ENCODE measurements at places on chromosomes 1 and 21. TPM values are rescaled to one million over a fixed set of nuclear protein-coding genes. Genes with fewer than 3 reads are reported as not detected.

The CR2 gene
- total RNA-seq: not detected

The SPRR4 gene
- total RNA-seq: not detected

The REN gene
- not detected for total RNA-seq

The PTPRU gene
- 15.3 TPM for total RNA-seq

The ADAM30 gene
- total RNA-seq: not detected

The OLFM3 gene
- total RNA-seq: not detected

The RHEX gene
- total RNA-seq: 0.44 TPM

The C1orf141 gene
- total RNA-seq: not detected

The MSH4 gene
- 0.25 TPM for total RNA-seq

- H3K4me1 ChIP-seq: no peaks in the 10 kb centered on the region
- no peaks in the 10 kb centered on the region for H3K27me3 ChIP-seq
- H3K36me3 ChIP-seq: no peaks in the 10 kb centered on the region
- no peak for DNase-seq
- H3K4me3 ChIP-seq: no peak overlapping the region
- H3K27ac ChIP-seq: no peak overlapping the region
These were observed 514.0 kb upstream of the TMPRSS15 start for GRCh38 chr21:18917622-18918021.

DNA sequence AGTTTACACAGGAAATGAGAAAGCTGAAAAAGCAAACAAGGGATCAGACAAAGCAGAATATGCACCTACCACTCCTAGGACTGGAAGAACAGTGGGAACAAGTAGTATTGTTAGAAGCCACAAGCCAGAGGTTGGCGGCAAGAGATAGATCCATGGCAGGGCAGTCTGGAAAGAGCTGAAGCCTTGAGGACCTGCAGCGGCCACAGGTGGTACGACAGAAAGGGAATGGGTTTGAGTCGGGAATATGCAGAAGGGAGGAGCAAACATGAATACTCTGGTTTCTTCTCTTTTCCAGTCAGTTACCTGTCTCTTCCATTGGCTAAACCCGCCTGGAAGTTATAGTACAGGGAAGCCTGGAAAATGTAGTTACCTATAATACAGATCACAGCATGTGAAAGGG, 3.9 kb upstream of the PCNX2 start:
- no peak overlapping the region for H3K27ac ChIP-seq
- H3K4me3 ChIP-seq: no peak overlapping the region
- peaks cover 11% of the 10 kb centered on the region for H3K4me1 ChIP-seq
- H3K36me3 ChIP-seq: no peaks in the 10 kb centered on the region
- DNase-seq: no peak

- H3K27me3 ChIP-seq: no peaks in the 10 kb centered on the region
- H3K36me3 ChIP-seq: peaks cover 21% of the 10 kb centered on the region
- peak; percentile 10 for DNase-seq
- H3K4me1 ChIP-seq: peaks cover 41% of the 10 kb centered on the region
- H3K4me3 ChIP-seq: peak overlapping the region; percentile 62
- peak overlapping the region; percentile 50 for H3K27ac ChIP-seq
These were observed 51.7 kb downstream of the COL18A1 start for GRCh38 chr21:45456584-45457160.

- H3K4me1 ChIP-seq: peaks cover 20% of the 10 kb centered on the region
- H3K36me3 ChIP-seq: no peaks in the 10 kb centered on the region
- no peak overlapping the region for H3K4me3 ChIP-seq
- no peak for DNase-seq
- no peaks in the 10 kb centered on the region for H3K27me3 ChIP-seq
These were observed 61.5 kb downstream of the CD58 start for GRCh38 chr1:116508984-116509980.

DNA sequence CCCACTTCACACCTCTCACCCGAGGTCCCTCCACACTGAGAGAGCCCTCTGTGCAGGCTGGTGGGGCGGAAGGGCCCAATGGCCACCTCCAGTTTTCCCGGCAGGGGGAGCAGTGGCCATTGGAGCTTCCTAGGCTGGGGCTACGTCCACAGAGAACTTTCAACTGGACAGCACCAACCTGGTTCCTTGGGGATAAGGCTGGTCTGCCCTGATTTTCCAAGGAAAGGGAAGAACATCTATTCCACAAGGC, 20.3 kb upstream of the LAPTM5 start:
- H3K36me3 ChIP-seq: no peaks in the 10 kb centered on the region
- peaks cover 13% of the 10 kb centered on the region for H3K27me3 ChIP-seq
- DNase-seq: no peak
- peaks cover 5% of the 10 kb centered on the region for H3K4me1 ChIP-seq
- no peak overlapping the region for H3K4me3 ChIP-seq

DNA sequence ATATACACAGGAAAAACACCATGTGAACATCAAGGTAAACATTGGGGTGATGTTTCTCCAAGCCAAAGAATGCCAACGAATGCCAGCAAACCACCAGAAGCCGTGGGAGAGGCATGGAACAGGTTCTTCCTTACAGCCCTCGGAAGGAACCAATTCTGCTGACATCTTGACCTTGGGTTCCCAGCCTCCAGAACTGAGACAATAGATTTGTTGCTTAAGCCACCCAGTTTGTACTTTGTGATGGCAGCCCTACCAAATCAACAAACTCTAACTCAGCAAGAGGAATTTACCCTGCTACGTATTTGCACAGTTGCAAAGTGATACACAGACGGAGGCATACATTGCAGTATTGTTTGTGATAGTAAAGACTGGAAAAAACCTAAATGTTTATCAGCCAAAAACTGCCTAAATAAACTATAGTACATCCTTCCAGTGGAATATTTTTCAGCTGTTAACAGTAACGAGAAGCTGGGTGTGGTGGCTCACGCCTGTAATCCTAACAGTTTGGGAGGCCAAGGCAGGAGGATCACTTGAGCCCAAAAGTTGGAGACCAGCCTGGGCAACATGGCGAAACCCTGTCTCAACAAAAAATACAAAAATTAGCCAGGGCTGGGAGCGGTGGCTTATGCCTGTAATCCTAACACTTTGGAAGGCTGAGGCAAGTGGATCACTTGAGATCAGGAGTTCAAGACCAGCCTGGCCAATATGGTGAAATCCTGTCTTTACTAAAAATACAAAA, 12.5 kb upstream of the ZC3H12A start:
- DNase-seq: no peak
- no peak overlapping the region for H3K27ac ChIP-seq
- H3K36me3 ChIP-seq: no peaks in the 10 kb centered on the region
- no peak overlapping the region for H3K4me3 ChIP-seq
- no peaks in the 10 kb centered on the region for H3K27me3 ChIP-seq
- H3K4me1 ChIP-seq: no peaks in the 10 kb centered on the region

- no peak overlapping the region for H3K27ac ChIP-seq
- no peaks in the 10 kb centered on the region for H3K4me1 ChIP-seq
- H3K27me3 ChIP-seq: no peaks in the 10 kb centered on the region
- H3K4me3 ChIP-seq: no peak overlapping the region
These were observed 316.2 kb downstream of the HMCN1 start for GRCh38 chr1:186050360-186050759.

GRCh38 chr1:117284399-117285215, 73.9 kb upstream of the VTCN1 start:
- no peaks in the 10 kb centered on the region for H3K36me3 ChIP-seq
- H3K27ac ChIP-seq: no peak overlapping the region
- H3K4me3 ChIP-seq: no peak overlapping the region
- H3K27me3 ChIP-seq: no peaks in the 10 kb centered on the region
- no peaks in the 10 kb centered on the region for H3K4me1 ChIP-seq

DNA sequence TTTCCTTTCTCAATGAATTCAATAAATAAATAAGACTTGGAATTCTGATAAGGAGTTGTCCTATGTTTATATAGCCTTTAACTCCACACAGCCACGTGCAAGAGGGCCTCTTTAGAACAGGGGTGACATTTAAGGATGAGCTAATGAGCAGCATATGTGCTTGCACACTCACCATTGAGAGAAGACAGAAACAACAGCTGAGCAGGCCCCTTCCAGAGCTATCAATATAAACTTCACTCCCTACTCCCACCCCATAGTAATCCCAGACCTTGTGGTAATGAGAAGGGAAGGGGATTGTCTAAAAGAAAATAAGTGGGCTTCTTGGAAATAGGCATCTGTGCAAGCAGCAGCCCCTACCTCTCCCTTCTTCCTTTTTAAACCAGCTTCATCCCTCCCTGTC, 176.0 kb downstream of the SEC16B start:
- peaks cover 75% of the 10 kb centered on the region for H3K27me3 ChIP-seq
- no peak overlapping the region for H3K27ac ChIP-seq
- H3K4me3 ChIP-seq: no peak overlapping the region
- H3K36me3 ChIP-seq: no peaks in the 10 kb centered on the region

GRCh38 chr1:71656902-71657301, 576.1 kb upstream of the ZRANB2 start:
- no peaks in the 10 kb centered on the region for H3K27me3 ChIP-seq
- H3K4me1 ChIP-seq: peaks cover 5% of the 10 kb centered on the region
- no peak overlapping the region for H3K4me3 ChIP-seq

DNA sequence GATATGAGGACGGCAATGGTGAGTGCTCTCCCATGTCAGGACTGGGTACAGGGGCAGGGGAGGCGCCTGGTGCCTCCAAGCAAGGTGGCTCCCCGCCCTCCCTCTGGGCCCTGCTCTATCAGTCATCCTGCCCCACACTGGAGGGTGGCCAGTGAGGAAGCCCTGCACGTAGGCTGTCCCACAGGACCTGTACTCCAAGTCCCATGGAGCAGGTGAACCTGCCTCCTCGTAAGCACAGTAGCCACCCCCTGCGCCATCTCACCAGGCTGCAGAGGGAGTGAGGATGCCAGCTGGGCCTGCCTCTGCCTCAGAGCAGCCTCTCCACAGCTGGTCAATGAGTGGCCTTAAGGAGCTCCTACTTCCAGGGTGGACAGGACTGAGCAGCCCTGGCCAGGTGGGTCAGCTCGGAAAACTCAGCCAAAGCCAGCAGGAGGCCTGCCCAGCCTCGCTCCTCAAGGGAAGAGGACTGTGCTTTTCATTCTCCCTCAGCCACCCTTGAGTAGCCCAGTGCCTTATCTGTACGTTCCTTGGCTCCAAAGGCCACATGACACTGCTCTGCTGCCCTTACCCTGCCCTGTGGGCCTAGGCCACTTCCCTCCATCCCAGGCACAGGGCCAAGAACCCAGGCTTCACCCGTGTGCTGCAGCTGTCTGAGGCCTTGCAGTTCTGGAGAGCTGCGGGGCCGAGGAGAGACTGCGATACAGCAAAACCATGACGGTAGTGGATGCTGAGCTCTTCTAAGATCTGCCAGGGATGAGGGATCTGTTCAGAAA, 39.6 kb downstream of the SLC45A1 start:
- no peak overlapping the region for H3K4me3 ChIP-seq
- H3K27ac ChIP-seq: peak overlapping the region; percentile 87
- H3K27me3 ChIP-seq: no peaks in the 10 kb centered on the region
- DNase-seq: no peak
- H3K36me3 ChIP-seq: peaks cover 92% of the 10 kb centered on the region

DNA sequence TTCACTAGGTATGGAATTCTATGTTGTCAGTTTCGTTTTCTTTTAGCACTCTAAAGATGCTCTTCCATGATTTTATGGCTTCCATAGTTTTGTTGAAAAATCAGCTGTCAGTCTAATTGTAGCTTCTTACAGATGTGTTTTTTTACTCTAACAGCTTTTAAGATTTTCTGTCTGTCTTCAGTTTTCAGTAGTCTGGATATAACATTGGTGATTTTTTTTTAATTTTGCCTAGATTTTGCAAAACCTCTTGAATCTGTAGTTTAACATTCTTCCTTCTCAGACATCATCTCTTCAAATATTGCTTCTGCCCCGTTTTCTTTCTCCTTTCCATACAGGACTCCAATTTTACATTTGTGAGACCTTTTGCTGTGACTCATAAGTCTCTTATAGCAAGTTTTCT, 17.9 kb upstream of the DYRK1A start:
- H3K4me3 ChIP-seq: no peak overlapping the region
- DNase-seq: no peak
- H3K27me3 ChIP-seq: no peaks in the 10 kb centered on the region
- no peaks in the 10 kb centered on the region for H3K4me1 ChIP-seq

- peaks cover 36% of the 10 kb centered on the region for H3K27me3 ChIP-seq
- no peak overlapping the region for H3K27ac ChIP-seq
- no peak overlapping the region for H3K4me3 ChIP-seq
- H3K4me1 ChIP-seq: no peaks in the 10 kb centered on the region
- DNase-seq: no peak
These were observed 198.1 kb downstream of the SLC35F3 start for GRCh38 chr1:234102583-234102982.

DNA sequence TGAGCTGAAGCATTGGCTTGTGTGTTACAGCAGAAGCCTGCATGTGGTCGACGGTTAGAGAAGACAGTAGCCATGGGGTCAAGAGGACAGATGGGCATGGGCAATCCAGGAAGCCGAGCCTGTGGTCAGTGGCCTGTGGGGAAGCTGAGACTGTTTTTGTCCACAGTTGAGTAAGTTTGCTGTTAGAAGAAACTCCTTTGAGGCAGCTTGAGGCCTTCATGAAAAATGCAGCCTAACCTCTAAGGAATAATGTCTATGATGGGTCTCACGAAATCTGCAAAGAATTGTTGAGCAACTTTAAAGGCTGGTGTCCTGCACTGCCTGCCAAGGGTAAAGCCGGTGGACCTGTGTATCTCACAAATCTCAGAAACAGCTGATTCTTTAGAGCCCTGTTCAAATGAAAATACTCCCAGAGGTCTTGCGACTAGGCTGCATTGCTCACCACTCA, 322.4 kb downstream of the SETD4 start:
- H3K36me3 ChIP-seq: no peaks in the 10 kb centered on the region
- DNase-seq: peak; percentile 25
- H3K27ac ChIP-seq: peak overlapping the region; percentile 46
- H3K4me3 ChIP-seq: no peak overlapping the region
- H3K27me3 ChIP-seq: peaks cover 7% of the 10 kb centered on the region

DNA sequence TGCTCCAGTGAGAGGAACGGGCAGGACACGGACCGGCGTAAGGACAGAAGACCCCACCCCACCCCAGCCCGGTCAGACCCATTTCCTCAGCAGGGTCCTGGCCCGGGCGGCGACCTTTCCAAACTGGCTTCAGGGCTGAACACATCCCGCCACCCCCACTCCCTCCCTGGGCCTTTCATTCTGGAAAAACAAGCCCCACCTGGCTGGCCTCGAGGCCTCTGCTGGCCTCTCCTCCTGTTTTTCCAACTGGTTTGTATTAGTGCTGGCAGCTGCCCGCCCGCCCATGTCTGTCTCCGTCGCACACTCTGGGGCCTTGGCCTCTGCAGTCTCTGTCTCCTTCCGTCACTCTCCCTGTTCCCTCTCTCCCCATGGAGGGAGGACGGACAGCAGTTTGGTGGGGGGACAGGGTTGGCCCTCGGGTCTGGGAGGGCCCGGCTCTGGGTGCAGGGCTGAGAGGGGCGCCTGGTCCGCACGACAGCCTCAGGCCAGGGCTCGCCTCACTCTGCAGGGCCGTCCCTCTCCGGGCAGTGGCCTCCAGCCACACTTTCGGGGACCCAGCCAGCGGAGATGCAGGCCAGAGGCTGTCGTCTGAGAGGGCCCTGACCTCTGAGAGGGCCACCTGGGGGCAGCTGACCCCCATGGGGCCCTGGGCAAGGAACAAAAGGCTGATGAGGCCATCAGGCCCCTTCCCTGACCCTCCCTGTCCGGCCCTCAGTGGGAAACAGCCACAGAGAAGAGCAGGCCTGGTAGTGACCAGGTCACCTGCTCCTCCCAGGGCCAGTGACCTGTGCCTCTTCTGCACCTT, 1.5 kb upstream of the MXRA8 start:
- H3K27ac ChIP-seq: peak overlapping the region; percentile 84
- H3K4me3 ChIP-seq: peak overlapping the region; percentile 69
- H3K4me1 ChIP-seq: peaks cover 53% of the 10 kb centered on the region
- peaks cover 63% of the 10 kb centered on the region for H3K27me3 ChIP-seq
- no peaks in the 10 kb centered on the region for H3K36me3 ChIP-seq

Measured in left ventricle myocardium inferior (tissue), 1 donor.